Kidney epithelial cell (primary cell): ENCODE measurements at places on chromosomes 4 and X. TPM values are rescaled to one million over a fixed set of nuclear protein-coding genes. Genes with fewer than 3 reads are reported as not detected.

Gene FAM241A
- 1.5 and 1.6 TPM in 2 replicates for total RNA-seq

Gene TNMD
- not detected in 2 replicates for total RNA-seq

Gene DGKK
- total RNA-seq, result 0.13 TPM in 1 of 2 replicates, not detected in the other

Gene DIPK2B
- total RNA-seq, result not detected in 2 replicates

Gene CFAP299
- not detected in 2 replicates for total RNA-seq

Gene LANCL3
- total RNA-seq, result 0.13 and 0.27 TPM in 2 replicates

Gene FGD1
- 11.8 and 13.0 TPM in 2 replicates for total RNA-seq

Gene HTN1
- not detected in 2 replicates for total RNA-seq

Gene HHIP
- 0.27 and 0.54 TPM in 2 replicates for total RNA-seq

Gene FREM3
- total RNA-seq, result 0.07 TPM in 1 of 2 replicates, not detected in the other

Gene DKK2
- total RNA-seq, result not detected in 2 replicates

Gene IGFBP7
- total RNA-seq, result 1,064 and 1,134 TPM in 2 replicates

Gene HTR2C
- not detected in 2 replicates for total RNA-seq

Gene TRIM60
- not detected in 2 replicates for total RNA-seq

Gene RTL5
- total RNA-seq, result 2.3 and 2.7 TPM in 2 replicates

Gene CCNQ
- 29.3 and 36.6 TPM in 2 replicates for total RNA-seq

Gene TRPC3
- total RNA-seq, result not detected in 2 replicates
